Pulmonary artery endothelial cell (primary cell): ENCODE measurements at places on chromosomes 4 and X. TPM values are rescaled to one million over a fixed set of nuclear protein-coding genes. Genes with fewer than 3 reads are reported as not detected.

GRIA3 gene
- under 0.01 TPM in 1 of 2 replicates, not detected in the other for total RNA-seq

CLNK gene
- total RNA-seq: not detected in 2 replicates

STARD8 gene
- 10.3 and 12.3 TPM in 2 replicates for total RNA-seq

DUSP9 gene
- 0.04 and 0.26 TPM in 2 replicates for total RNA-seq

TREX2 gene
- total RNA-seq: 0.73 and 1.0 TPM in 2 replicates

HAND2 gene
- total RNA-seq: 8.6 and 11.4 TPM in 2 replicates

DOCK11 gene
- total RNA-seq: 1.1 and 2.0 TPM in 2 replicates

DNA sequence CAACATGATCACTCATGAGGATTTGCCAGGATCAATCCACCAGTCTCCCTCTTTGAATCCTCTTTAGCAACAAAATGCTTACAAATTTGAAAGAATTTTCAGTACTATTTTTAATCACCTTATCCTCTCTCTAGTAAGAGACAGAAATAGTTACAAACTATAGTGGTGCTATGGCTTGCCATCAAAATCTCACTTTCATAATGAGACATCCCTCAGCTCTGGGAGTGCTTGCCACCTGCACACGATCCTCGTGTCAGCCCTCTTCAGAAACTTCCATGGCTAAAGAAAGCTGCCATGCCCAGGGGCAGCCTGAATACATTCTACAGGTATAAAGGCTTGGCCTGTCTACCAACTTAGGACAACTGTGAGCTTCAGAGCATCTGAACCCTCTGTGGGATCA lies 5.1 kb upstream of the DHX15 start:
- DNase-seq: no peak

DNA sequence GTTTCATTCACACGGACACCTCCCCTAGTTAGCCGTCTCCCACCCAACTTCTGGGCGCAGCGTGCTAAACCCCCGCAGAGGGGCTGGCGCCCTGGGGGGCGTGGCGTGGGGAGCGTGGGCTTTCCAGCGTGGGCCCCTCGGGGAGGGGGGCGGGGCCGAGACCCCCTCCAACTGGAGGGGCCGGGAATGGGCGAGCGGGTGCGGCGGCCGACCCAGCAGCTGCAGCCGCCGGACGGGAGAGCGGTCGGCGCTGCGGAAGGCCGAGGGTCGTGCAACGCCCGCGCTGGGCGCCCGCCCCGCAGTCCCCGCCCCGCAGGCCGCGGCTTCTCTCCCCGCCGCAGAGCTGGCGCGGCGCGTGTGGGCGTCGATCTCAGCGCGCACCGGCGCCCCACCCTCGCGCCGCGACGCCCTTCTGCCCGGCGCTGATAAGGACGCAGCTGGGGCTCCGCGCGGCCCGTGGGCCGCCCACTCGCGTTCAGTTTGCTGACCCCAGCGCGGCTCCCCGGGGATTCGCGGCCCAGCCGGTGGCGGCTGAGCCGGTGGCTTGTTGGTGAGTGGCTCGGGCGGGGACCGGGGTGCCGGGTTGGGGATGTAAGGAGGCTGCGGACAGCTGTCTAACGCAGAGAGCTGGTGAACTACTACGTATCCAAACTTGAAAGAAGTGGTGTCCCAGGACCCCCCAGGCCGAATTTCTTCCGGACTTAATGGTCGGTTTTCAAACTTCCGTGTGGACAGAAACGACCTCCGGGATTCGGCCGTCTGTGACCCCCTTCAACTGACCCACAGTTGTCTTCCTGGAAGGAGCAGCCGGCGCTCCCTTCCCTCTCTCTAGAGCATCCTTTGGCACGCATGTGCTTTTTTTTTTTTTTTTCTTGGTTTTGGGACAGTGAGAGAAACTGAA lies 1.5 kb downstream of the FHDC1 start:
- no peak for DNase-seq

DNA sequence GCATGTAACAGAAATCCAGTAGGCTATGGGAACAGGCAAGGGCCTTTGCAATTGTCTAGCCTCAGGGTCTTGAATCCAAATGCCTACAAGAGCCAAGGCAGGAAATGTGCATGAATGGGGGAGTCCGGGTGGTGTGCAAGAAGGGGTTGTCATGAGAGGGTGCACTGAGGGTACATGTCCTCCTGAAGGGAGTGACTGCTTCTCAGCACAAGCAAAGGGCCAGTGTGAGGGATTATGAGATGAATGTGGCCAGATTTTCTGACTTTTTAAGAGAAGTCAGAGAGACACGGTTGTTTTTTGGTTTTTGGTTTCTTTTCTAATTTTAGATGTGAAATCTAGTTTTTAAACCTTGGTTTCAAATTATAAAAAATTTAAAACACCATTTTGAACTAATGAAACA lies 76.5 kb upstream of the LSM6 start:
- no peak for DNase-seq

DNA sequence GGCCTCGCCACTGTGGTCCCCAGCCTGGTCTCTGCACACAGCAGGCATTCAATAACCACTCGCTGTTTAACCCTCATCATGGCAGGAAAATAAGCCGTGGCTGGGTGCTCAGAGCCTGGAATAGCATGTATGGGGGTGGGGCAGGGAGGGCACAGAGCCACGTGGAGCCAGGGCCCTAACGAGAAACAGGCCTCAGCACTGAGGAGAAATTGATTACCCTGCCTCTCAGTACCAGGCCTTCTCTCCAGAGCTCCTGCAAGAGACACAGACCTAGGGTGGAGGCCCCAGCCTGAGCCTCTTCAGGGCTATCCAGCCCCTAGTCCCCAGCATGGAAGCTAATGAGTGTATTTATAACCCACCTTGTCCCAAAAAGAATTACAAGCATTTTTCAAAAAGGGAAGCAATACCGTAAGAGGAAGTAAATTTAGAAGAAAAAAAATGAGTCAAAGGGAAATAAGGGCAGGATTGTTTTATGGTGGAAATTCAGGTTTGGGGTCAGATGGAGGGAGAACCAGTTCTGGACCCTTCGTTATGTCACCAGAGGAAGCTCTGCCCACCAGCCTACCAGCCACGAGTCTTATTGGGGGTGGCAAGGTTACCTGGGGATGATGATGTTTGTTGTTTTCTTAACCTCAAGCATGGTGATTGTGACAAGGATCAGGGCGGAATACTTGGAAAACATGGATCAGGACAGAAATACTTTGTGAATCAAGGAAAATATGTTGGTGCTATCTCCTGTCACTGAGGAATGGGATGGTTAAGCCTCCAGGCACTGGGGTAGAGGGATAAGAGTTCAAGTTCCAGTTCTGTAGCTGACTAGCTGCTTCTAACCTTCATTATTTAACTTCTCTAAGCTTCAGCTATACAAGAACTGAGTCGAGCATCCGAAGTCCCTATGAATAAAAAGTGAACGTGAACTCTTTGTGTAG lies 101.9 kb upstream of the RBPJ start:
- DNase-seq: no peak

- DNase-seq: no peak
These were observed 187.7 kb upstream of the LNX1 start for GRCh38 chr4:53779025-53779424.

DNA sequence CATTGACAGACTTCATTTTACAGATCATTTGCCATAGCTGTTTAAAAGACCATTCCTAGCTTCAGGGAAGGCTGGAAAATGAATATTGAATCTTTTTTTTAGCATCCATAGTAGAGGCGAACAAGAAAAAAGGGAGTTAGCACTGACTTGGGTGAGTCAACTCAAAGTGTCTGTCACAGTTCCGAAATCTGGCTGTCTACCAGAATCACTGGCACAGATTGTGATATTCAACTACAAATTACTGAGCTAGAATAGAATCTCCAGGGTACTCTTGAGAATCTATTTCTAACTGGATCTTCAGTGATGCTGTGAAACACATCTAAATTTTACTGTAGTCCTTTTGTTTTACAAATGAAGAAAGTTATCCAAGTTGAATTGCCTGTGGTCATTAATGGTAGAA lies 31.5 kb downstream of the SEC24B start:
- DNase-seq: no peak

DNA sequence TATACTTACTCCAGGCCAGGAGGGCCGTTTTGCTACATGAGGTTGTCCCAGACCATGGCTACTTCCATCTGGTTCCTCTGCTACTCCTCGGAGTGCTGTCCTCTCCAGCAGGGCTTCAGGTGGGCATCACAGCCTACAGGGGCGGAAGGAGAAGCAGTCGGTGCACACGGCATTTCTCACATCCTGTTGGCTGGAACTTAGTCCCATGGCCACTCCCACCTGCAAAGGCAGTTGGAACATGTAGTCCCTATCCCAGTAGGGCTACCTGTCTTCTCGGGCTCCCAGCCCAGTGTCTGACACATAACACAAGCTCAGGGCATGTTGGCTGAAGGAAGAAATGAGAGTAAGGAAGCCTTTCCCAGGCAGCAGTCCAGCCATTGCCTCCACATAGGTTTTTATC lies 7.7 kb upstream of the STK32B start:
- DNase-seq: no peak

DNA sequence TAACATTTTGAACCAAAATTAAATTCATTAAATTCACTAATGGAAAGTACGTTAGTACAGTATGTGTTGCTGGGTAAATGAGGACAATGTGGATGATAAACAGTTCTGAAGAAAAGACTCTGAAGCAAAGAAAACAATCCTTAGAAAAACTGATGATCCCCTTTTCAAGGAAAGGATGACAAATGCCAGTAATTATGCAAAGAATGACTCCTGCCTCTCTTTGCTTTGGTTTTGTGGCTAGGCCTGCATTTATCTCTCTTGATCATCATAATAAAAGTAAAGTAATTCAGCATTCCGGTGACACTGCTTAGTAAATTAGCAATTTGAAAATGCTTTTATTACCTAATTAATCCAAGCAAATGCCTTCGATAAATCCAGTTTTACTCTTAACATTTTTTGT lies 652.2 kb upstream of the DIPK2B start:
- no peak for DNase-seq

DNA sequence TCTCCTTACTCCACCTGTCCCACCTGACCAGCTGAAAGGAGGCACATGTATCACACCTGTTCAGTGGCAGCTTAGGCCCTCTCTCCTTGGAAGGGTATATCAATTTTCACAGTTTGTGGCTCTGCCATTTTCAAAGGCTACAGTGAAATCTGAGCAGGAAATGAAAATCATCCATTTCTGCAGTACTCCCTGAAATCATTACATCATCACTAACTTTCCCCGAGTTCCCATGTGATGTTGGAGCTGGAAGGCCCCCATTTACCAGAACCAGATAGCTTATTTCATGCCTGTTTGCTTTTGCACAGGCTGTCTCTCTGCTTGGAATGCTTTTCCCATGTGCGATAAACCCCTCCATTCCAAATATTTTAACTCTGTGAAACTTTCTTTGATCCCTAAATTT lies 31.0 kb upstream of the STX18 start:
- no peak for DNase-seq

GRCh38 chrX:142214081-142214480 lies 9.0 kb upstream of the MAGEC2 start:
- DNase-seq: no peak
